ENCODE measurements at places on chromosomes 12 and 14.

- no peak for DNase-seq
Measured at GRCh38 chr12:133233006-133233405, 2.7 kb downstream of the ANHX start.

DNA sequence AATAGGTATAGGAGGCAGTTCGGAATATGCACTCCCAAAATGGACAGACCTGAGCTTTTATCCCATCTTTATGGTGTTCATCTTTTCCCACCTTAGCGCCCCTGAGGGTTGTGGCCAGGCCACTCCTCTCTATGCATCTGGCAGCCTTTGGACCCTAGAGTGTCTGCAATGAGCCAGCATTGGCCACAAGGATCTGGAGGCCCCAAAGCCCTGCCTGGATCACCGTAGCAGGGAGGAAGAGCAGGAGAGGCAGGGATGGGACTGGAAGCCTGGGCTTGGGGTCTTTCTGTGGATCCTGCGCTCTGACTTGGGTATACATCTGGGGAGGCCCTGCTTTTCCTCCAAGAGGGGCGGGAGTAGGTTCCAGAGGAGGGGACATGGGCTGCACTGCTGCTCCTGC is 52.5 kb downstream of the PLEKHG3 start:
- no peak for DNase-seq

DNA sequence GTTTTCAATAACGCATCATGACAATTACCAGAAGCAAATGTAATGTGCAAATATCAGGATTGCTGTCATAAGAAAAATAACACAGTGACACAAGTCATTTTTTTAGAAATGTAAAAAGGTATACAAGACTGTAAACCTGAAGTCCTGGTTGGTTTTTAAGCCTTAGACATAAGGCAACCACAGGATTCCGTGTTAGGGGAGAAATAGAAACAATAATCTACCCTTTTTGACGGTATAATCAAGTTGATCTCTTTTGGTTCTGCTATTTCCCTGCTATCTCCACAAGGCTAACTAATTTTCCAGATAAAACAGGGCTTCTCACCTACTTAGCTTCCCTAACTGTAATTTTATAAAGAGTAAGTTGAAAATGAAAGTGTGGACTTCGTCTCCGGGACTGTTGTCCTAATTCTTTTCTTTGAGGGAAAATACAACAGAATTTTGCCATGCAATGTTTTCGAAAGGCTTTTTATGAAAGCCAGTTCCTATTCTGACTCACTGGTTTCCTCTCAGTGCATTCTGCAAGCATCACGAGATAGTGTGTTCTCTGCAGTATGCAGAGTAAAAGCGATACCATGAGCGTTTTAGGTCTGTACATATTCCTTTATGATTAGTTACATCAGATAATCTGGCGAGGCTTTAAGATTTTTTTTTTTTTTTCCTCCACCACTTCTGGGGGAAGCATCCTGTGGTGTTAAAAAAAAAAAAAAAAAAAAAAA is 10.6 kb downstream of the MYO1H start:
- no peak for DNase-seq

GRCh38 chr12:70197345-70197744 is 45.9 kb upstream of the CNOT2 start:
- peak; percentile 47 for DNase-seq

- DNase-seq = peak; percentile 92
Measured at GRCh38 chr12:3034067-3034750, 43.0 kb upstream of the TSPAN9 start.

DNA sequence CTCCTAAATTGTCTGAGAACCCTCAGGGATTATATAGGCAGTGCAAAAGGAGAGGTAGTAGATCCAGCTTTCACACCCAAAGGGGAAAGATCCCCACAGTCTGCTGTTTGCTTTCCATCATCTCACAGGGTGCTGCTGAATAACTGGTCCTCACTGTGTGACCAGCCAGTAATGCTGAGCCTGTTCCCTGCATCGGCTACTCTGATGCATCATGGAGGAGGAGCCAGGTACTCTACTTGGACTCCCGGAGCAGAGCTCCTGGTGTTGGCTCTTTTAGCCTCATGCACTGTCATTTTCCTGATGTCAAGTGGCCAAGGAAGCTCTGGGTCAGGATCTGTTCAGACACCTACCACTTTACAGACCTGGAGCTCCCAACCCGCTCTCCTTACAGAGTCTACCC is 127.4 kb upstream of the ATF1 start:
- DNase-seq = no peak

DNA sequence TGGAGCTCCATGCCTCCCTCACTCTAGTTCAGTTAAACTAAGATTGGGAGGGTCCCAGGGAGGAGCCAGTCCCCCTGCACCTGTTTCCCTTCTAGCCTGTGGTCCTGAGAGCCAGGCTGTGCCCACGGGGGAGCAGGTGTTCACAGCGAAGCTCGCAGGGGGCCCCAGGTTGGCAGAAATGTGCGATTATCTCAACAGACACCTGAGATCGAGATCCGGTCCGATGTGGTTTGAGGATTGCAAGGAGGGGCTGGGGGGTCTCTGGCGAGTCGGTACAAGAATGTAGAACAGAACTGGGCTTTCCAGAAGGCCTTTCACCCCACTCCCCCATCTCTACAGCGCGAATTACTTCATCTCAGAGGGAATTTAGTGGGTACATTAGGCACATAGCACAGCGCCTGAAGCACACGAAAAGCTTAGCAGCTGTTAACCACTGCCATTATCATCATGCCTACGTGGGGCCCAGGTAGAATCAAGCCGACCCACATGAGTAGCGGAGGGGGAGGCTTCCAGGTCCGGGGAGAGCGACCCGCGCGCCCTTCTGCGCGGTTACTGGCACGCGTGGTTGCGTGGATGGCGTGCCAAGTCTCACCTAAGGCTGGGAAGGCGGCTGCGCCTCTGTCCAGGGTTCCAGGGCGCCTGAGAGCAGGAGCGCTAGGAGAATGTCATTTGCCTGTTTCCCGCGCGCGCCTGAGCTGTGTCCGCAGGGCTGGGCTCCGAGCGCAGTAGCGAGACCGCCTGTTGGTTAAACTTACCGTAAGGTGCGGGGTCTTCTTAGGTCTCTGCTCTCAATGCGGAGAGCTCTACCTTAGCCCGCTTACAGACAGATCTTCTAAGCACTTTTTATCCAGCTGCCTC is 1539.5 kb upstream of the TMEM132C start:
- no peak for DNase-seq

GRCh38 chr12:65536876-65537681 is 258.6 kb downstream of the MSRB3 start:
- no peak for DNase-seq

GRCh38 chr12:32501835-32502333 is 102.5 kb downstream of the FGD4 start:
- DNase-seq = peak; percentile 100

Measured in NCI-H82 (cell line).